CD14-positive monocyte (primary cell): ENCODE measurements at places on chromosomes 3 and 15. TPM values are rescaled to one million over a fixed set of nuclear protein-coding genes. Genes with fewer than 3 reads are reported as not detected.

The STAB1 gene
- polyA plus RNA-seq = 3.8 TPM

DNA sequence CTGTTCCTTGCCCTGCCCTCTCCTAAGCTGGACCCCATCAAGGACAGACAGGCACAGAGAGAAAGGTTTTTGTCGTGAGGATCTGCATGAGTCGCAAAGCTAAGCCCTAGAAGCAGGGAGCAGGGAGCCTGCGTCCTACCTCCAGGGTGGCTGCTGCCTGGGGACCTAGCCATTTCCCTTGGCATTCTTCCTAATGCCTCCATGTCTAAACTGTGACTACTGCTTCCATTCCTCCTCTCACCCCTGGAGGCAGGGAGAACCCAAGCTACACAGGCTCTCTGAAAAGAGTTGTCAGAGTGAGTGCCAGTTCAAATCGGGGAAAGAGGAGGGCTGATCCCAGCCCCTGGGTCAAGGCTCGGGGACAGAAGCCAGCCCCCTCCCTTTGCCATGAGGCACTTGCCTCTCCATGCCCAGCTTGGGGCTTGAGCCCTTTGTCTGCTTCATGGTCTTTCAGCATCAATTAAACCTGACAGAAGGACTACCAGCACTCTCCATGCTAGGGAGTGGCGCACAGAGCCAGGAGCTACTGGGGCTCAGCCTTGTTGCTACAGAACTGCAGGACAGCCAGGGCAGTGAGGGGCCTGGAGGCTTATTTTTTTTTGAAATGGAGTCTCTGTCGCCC lies 2.4 kb downstream of the GCHFR start:
- no peaks in the 10 kb centered on the region for H3K27me3 ChIP-seq
- no peak for DNase-seq

DNA sequence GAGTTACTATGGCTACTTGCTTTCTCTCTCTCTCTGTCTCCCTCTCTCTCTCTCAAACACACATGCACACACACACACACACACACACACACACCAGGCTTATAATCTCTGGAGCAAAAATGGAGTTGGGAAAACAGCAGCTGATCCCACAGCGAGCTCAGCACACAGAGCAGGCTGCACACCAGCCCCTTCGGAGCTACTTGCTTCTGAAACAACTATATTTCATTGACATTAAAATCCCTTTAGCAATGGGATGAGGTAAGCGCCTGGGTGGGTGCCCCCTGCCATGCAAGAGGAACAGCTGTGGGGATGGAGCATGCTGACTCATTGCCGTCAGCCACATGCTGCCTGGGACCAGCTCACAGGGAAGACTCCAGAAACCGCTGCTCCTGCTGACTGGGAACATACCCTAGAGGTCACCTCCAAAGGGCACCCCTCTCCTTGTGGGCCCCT lies 45.7 kb downstream of the B3GNT5 start:
- H3K27me3 ChIP-seq = no peaks in the 10 kb centered on the region
- no peak overlapping the region for H3K4me3 ChIP-seq
- peaks cover 49% of the 10 kb centered on the region for H3K4me1 ChIP-seq
- no peaks in the 10 kb centered on the region for H3K36me3 ChIP-seq

GRCh38 chr3:187811585-187812250 lies 66.5 kb upstream of the BCL6 start:
- H3K4me1 ChIP-seq = peaks cover 14% of the 10 kb centered on the region
- peak; percentile 85 for DNase-seq
- H3K36me3 ChIP-seq = no peaks in the 10 kb centered on the region
- H3K4me3 ChIP-seq = no peak overlapping the region
- H3K27ac ChIP-seq = peak overlapping the region; percentile 52

GRCh38 chr3:178518660-178519396 lies 17.4 kb upstream of the KCNMB2 start:
- H3K36me3 ChIP-seq = no peaks in the 10 kb centered on the region
- no peaks in the 10 kb centered on the region for H3K4me1 ChIP-seq
- no peaks in the 10 kb centered on the region for H3K27me3 ChIP-seq
- DNase-seq = no peak
- no peak overlapping the region for H3K4me3 ChIP-seq

The LRRC2 gene
- polyA plus RNA-seq = not detected in 2 replicates

GRCh38 chr3:69433121-69433968 lies 47.5 kb upstream of the FRMD4B start:
- H3K27ac ChIP-seq = no peak overlapping the region
- H3K36me3 ChIP-seq = peaks cover 7% of the 10 kb centered on the region
- H3K4me3 ChIP-seq = no peak overlapping the region
